ENCODE measurements at places on chromosomes 5 and 9. TPM values are rescaled to one million over a fixed set of nuclear protein-coding genes. Genes with fewer than 3 reads are reported as not detected.

DNA sequence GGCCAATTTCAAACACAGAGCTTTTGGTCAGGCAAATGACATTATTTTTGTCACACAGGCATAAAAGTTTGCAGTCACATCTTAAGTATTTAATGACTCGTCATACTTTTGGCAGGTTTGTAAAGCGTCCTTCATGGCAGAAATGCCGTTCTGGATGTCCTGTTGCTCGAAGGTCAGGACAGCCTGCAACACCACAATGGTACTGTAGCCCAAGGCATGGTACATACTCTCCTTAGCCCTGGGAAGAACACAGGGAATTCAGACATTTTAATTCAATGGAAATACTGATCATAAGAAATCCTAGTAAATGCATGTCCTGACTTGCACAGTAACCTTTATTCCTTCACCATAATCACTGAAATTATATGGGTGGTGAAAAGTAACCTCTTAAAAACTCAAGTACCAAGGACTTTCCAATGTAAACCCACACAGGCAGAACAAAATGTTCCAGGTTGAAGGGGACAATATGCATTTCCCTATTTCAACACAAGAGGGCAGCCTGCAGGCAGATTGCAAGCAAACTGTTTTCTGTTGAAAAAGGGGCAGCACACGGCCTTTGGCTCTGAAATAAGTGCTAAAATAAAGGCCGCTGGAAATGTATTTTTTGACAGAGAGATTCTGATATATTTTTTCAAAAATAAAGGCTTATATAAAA lies 95.7 kb downstream of the TTC39B start:
- peak; percentile 57 for ATAC-seq

GRCh38 chr5:123444016-123444415 lies 20.8 kb upstream of the CEP120 start:
- ATAC-seq: peak; percentile 12

DNA sequence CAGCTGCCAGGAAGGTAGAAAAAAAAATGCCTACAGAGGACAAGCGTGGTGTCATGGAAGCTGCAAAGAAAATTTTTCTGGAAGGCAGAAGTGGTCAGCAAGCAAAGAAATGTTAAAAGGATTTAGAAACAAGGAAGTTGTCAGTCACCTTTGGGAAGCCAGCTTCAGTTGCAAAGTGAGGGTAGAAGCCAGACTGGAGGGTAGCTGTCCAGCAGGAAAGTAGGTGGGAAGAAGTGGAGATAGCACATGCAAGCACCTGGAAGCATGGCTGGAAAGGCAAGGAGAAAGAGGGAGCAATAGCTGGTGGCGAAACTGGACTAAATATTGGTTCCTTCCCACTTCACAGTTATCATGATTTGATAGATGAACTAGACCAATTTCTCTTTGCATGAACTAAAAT lies 54.3 kb downstream of the ADRB2 start:
- no peak for ATAC-seq

DNA sequence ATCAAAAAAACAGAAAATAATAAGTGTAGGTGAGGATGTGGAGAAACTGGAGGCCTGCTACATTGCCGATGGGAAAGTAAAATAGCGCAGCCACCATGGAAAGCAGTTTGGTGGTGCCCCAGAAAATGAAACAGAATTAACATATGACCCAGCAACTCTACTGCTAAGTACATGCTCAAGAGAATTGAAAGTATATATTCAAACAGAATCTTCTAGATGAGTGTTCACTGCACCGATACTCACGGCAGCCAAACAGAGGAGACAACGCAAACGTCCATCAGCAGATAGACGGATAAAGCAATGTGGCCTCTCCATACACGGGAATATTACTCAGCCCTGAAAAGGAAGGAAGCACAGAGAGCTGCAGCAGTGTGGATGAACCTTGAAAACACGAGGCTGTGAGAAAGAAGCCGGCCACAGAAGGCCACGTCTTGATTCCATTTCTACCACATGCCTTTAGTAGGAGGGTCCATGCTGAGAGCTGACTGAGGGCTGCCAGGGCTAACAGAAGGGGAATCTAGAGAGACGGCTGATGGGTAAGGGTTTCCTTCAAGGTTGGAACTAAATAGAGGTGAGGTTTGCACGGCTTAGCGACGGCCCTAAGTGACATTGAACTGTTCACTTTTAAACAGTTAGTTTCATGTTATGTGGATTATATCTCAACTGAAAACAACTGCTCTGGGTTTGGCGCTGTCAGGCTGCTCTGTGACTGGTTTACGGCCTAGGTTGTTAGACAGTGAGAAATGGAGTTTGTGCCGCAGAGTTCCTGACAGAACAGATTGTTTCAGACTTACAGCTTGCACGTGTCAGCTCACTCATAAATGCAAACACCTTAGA lies 29.8 kb downstream of the AHRR start:
- no peak for ATAC-seq

DNA sequence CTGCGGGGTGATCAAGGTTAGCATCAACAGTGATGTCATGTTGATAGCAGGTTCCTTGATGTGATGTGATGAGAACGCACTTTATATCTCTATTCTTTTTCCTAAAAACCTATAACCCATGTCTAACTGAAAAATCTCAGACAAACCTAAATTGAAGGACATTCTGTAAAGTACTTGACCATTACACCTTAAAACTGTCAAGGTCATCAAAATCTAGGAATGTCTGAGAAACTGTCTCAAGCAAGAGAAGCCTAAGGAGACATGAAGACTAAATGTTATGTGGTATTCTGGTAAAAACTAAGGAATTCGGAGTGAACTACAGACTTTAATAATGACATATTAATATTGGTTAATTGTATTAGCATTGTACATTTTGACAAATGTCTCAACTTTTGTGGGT lies 170.0 kb downstream of the AOPEP start:
- no peak for ATAC-seq

DNA sequence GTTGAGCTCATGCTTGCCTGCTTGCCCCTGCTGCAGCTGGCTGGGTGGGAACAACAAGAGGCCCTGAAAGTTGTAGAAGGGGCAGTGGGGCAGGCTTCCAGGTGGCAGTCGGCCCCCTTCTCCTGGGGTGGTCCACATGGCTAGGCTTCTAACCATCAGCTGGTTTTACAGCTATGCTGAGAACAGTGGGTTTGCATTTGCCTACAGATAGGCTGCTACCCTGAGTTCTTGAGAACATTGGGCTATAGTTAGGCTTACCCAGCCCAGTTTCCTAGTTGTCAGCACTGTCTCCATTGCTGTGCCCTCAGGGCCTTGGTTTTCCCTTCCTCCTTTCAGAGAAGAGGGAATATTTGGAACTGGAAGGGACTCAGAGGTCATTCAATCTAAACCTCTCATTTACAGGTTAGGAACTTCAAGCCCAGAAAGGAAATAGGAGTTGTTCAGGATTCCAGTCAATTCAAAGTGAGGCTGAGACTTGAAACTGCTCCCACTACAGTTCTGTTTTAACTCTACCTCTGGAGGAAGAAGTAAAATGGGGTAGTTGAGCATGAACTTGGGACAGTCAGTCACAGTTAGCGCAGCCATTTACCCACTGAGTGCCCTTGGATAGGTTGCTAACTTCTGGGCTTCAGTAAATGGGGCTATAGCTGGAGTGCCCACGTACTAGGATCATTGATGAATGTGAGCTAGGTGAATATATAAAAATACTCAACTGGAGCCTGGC lies 11.5 kb downstream of the LARP1 start:
- ATAC-seq: no peak

DNA sequence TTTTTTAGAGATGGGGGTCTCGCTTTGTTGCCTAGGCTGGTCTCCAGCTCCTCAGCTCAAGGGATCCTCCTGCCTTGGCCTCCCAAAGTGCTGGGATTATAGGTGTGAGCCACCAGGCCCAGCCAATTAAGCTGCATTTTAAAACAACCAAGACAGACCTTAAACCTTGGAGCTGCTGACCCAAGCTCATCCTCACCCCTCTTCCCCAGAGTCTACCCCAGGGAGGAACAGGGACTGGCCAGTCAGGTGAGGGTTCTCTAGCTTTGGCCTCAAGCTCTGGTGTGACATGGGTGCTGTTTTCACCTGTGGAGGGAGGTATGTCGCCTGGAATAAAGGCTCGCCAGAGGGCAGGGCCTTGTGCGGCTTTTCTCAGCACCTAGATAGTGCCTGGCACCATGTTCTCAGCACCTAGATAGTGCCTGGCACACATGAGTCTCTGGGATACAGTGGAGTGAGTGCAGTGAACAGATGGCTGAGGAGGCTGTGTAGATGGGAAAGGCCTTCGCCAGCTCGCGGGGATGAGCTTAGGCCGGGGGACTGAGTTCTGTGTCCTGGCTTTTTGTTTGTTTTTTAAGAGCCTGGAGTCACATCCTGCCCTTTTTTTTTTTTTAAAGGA lies 7.4 kb downstream of the CDK9 start:
- no peak for ATAC-seq

- no peak for ATAC-seq
Measured at GRCh38 chr9:113509463-113509862, 45.9 kb downstream of the RGS3 start.

DNA sequence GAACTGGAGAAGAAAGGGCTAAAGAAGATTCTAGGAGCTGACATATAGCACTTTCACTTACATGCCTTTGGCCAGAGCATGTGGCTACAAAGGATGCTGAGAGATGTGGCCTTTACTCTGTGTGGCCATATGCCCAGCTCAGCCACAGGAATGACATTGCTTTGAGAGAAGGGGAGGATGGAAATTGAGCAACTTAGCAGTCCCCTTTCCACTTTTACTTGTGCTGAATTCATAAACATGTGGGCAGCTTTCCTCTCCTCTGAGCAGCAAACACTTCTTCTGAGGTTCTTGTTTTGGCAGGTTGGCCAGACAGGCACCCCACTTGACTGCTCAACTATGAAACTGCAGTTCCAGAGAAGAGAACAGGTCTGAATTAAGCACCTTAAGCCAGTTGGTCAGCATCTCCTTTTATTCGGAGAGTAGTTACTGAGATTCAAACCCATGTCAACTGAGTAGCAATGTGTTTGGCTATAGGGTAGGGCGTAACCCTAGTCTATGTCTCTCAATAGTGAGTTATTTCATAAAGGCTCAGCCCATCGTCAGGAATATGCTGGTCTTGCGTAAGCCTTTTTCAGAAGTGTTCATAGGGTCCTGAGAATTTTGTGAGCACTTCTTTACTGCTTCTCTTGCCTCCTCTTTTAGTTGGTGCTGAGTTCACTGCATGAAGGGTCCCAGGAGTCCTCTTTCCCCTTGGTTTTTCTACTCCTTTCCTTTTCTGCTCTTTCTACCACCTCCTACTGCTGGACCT lies 134.5 kb downstream of the PALM2AKAP2 start:
- ATAC-seq: peak; percentile 5

GRCh38 chr5:127011961-127012644 lies 18.3 kb downstream of the MARCHF3 start:
- ATAC-seq: no peak

The KCNV2 gene
- total RNA-seq: 3.3 TPM

The MCC gene
- total RNA-seq: 31.3 TPM

The F2RL1 gene
- total RNA-seq: 3.7 TPM

GRCh38 chr9:114785866-114786650 lies 19.8 kb downstream of the TNFSF15 start:
- ATAC-seq: no peak

The PCDHGA8 gene
- total RNA-seq: 5.7 TPM

DNA sequence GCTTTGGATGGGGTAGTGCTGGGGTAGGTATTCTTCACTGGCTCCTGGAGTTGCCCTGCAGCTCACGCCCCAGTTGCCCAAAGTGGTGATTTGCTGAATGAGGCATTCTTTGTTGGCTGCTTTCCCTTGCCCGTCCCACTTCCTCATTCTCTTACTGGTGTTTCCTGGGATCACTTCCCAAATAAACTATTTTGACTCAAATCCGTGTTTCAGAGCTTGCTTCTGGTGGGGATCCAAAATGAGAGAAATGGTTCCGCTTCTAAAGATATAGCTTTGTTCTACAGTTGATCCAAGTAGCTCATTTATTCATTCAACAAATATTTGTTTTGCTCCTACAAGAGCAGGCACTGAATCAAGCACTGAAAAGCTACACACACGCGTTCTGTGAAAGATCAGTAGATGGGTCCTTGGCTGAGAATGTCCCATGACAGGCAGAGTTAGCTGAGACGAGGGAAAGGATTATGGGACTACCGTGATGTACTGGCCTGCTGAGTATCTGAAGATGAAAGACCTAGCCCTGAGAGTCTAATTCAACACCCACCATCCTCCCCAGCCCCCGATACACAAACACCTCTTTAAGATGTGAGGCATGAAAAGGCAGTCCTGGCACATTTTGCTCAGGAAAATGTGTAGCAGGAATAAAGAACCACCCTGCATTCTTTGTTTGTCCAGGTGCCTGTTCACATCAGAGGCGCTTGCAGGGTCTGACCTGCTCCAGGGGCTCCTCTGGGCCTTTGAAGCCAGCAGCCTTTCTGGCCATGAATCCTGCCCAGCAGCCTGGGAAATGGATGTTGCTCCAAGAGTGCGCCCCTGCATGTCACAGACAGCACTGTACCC lies 143.1 kb upstream of the RANBP3L start:
- ATAC-seq: peak; percentile 15

The FYB1 gene
- total RNA-seq: not detected

The FAM174A gene
- total RNA-seq: 12.1 TPM

DNA sequence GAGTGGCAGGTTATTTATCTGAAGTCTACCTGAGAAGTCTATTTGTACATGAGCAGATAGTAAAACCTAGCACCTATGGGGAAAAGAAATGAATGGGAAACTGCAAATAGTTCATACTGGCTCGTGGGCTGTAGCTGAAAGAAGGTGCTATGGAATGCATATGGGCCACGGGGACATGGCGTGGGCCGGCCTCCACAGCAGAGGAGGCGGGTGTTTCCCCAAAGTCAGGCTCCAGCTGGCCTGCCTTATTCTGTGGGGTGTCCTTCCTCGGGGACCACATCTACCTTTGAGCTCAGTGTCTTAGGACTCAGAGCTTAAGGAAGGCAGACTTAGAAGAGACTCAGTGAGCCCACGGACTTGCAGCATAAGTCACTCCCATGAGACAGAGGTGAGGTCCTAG lies 350.5 kb upstream of the PANK3 start:
- ATAC-seq: no peak

DNA sequence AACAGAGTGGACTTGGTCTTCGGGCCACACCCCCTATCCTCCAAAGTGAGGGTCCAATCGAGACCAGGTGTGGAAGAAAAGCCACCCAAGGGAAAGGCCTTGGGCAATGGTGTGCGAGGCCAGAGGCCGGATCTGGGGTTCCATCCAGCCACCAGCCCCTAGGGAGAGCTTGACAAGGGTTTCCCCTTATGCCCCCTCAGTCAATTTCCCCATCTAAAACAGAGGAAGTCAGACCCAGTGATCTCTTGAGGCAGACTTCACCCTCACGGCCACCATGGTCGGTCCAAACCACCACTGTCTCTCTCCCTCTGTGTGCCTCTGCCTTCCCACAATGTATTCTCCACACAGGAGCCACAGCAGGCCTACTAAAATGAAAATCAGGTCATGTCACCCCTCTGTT lies 82.9 kb downstream of the C5orf15 start:
- ATAC-seq: no peak

The CENPP gene
- 1.8 TPM for total RNA-seq

The EPB41L4B gene
- 4.0 TPM for total RNA-seq

Measured in motor neuron (in vitro differentiated cells).